Stimulated activated CD4-positive, alpha-beta T cell treated with anti-CD3 and anti-CD28 coated beads, Interleukin-15, amount 100 ng/mL, for 1 hour (primary cell): ENCODE measurements at places on chromosomes 6 and 20.

- DNase-seq = no peak
These were observed 312.1 kb downstream of the HTR1B start for GRCh38 chr6:77151241-77151640.

DNA sequence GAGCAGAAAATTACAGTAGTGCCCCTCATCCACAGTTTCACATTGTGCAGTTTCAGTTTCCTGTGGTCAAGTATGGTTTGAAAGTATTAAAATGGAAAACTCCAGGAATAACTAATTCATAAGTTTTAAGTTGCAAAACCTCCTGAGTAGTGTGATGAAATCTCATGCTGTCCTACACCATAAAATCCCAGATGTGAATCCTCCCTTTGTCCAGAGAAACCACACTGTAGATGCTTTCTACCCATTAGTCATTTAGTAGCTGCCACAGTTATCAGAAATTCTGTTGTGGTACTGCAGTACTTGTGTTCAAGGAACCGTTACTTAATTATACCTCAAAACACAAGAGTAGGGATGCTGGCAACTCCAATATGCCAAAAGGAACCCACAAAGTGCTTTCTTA lies 74.7 kb downstream of the PTCHD4 start:
- no peak for DNase-seq

GRCh38 chr20:29419378-29419777 lies 1838.1 kb upstream of the DEFB115 start:
- DNase-seq = no peak

DNA sequence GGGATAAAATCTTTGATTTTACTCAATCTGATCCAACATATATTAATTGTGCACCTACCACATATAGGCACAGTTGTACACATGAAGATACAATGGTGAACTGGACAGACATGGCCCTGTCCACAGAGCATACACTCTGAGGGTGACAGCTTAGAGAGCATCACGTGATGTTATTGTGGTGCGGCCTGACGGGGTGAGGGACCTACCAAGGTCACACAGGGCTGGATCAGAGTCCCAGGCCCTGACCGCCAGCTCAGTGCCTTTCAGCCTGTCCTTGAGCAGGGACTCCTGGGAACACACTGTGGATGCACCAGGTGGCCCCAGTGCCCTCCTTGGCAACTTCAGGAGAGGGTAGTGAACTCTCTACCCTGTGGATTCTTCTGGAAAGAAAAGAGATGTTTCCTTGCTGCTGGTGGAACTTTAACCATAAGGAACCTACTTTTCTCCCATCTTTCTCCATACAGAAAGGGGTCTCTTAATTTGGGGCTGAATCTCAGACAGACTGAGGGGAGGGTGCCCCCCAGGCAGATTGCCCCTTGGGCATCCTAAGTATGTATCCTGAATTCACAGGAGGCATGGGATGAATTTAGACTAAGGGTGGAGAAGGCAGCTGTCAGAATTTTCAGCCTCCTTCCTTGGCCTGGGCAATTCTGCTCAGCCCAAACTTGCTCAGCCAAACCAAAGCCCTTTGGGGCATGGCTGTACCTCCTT lies 26.5 kb downstream of the PCK1 start:
- no peak for DNase-seq

GRCh38 chr6:127900935-127901334 lies at the start of gene THEMIS:
TSS of gene THEMIS (minus strand) at chr6:127901058. CDS start at chr6:127900932, 126 bp downstream.
- no peak for DNase-seq
